ENCODE measurements at places on chromosomes 16 and 17.

- no peak for DNase-seq
Observed at GRCh38 chr16:10156099-10156498, 26.1 kb downstream of the GRIN2A start.

GRCh38 chr17:9907883-9908648 lies 3.0 kb upstream of the RCVRN start:
- DNase-seq: no peak

DNA sequence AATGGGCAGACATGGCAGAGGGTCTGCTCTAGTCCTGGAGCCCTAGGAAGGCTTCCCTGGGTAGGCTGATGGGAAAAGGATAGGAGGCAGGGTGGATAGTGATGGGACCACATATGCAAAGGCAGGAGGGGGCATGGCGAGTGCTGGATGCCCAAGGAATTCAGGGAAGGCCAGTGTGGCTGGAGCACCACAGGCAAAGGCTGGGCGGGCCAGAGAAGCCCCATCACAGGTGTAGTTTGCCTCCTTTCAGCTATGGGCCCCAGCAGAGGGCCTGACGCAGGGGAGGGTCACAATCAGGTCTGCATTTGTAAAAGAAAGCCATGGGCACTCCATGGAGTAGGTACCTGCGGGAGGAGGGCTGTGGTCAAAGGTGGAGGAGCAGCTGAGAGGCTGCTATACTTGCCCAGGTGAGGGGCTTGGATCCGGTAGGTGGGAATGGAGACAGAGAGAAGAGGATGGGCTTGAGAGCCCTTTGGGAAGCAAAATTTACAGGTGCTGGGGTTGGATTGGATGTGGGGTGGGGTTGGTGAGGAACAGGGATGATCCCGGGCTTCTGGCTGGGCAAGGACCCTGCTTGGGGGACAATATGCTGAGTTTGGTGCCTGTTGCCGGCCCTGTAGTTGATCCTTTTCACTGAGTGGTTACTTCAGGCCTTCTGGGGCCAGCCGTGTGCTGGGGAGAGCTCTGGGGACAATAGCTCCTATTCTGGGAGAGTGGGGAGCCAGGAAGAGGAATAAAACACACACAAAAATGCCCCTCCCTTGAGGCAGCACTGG lies 6.5 kb upstream of the COL1A1 start:
- DNase-seq: no peak

DNA sequence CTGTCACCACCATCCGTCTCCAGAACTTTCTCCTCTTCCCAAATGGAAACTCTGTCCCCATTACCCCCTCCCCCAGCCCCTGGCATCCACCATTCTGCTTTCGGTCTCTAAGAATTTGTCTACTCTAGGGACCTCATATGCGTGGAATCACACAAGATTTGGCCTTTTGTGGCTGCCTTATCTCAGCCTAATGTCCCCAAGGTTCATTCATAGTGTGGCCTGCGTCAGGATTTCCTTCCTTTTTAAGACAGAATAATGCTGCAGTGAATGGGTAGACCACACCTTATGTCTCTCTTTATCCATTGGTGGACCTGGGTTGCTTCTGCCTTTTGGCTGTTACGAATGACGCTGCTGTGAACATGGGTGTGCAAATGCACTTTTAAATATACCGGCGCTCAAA lies 139.7 kb upstream of the PLCG2 start:
- DNase-seq: no peak

- DNase-seq: no peak
Observed at GRCh38 chr16:17227278-17227677, 243.5 kb downstream of the XYLT1 start.

GRCh38 chr16:73171380-73171779 lies 123.5 kb upstream of the ZFHX3 start:
- DNase-seq: no peak

DNA sequence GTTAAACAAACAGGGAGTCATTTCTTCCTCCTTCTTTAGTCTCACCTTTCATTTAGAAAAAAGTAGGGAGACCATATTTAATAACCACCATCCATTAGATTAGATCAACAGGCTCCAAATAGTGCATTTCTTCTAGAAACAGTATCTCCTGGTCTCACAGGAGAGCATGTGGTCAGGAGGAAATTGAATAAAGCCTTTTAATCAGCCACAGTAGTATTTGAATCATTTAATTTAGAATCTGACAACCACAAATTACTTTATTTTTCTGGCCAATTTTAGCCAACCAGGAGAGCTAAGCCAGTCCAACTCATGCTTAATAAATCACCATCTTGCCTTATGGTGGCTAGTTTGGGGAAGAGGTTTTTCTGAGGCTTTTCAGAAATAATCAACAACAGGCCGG lies 26.3 kb upstream of the ZFP90 start:
- no peak for DNase-seq

DNA sequence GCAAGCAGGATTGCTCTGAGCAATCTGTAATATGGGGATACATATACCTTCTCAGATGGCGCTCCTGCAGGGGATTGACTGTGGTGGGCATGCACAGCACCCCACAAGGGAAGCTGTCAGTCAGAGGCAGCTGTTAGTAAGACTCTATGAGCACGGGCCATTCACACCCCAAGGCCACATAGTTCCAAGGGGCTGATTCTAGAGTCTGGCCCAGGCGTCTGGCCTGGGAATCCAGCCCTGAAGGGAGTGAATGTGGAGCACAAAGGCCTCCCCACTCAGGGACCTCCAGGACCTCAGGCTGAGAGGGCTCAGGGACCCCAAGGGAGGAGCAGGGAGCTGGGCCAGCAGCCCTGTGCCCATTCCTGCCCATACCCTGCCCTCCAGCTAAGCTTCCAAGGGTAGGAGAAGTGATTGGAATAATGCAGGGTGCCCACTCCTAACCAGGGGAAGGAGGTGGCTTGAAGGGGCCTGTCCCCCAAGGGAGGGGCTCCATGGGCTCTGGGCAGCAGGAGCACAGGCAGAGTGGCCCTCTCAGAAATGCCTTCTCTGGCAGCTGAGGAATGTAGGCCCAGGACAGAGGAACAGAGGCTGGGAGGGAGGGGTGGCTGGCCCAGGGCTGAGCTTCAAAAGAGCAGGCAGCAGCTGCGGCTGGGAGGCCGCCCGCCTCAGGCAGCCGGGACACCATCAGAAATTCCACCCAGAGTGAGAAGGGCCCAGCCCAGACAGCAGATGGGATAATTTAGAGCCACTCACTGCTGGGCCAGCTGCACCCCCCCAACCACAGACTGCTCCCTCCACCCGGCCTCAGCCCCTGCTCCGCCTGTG lies 48.9 kb upstream of the MRPS23 start:
- no peak for DNase-seq

GRCh38 chr17:9054126-9054975 lies 33.0 kb downstream of the NTN1 start:
- no peak for DNase-seq

GRCh38 chr17:7636163-7636562 lies 6.2 kb downstream of the SHBG start:
- no peak for DNase-seq

DNA sequence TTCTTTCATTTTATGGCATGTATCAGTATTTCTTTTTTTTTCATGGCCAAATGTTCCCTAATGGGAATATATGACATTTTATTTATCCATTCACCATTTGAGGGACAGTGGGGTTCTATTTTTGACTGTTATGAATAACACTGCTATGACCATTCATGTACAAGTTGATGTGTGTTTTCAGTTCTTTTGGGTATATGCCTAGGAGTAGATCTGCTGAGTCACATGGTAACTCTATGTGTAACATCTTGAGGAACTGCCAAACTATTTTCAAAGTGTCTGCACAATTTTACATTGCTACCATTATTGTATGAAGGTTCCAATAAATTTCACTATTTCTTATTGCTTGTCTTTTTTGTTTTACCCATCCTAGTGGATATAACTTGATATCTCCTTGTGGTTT lies 223.0 kb downstream of the TANC2 start:
- no peak for DNase-seq

- no peak for DNase-seq
Observed at GRCh38 chr17:78829477-78829876, 11.1 kb downstream of the USP36 start.

GRCh38 chr17:4180791-4181190 lies 37.8 kb downstream of the CYB5D2 start:
- DNase-seq: no peak
